Bronchial epithelial cell (primary cell): ENCODE measurements at places on chromosomes 3 and 15. TPM values are rescaled to one million over a fixed set of nuclear protein-coding genes. Genes with fewer than 3 reads are reported as not detected.
A peak's percentile ranks its signal among the peaks of the same experiment; 100 is the strongest.

GRCh38 chr3:40871394-40871793, 327.9 kb upstream of the CTNNB1 start:
- DNase-seq = no peak

- peak; percentile 73 for DNase-seq
Observed at GRCh38 chr3:157533298-157534070, 30.3 kb upstream of the VEPH1 start.

P3H2 gene
- total RNA-seq = 7.6 and 14.6 TPM in 2 replicates

DNA sequence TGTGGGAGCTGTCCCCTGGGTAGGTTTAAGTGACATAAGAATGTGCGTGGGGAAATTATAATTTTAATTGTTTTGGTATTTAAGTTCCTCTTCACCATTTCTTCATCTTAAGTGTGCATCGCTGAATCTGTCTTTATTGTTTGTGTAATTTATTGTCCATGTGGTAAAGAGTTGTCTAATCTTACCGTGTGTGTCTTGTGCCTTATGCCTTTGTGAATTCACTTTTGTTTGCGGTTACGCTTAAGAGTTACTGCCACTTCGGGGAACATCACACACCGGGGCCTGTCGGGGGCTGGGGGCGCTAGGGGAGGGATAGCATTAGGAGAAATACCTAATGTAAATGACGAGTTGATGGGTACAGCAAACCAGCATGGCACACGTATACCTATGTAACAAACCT, 767 bp downstream of the WDR48 start:
- peak; percentile 7 for DNase-seq
